Hindlimb muscle (tissue), 1 donor: ENCODE measurements at places on chromosomes 1 and 21. TPM values are rescaled to one million over a fixed set of nuclear protein-coding genes. Genes with fewer than 3 reads are reported as not detected.

The OR2AK2 gene
- polyA plus RNA-seq: not detected

The SLAMF9 gene
- polyA plus RNA-seq: not detected

The TIMM17A gene
- polyA plus RNA-seq: 35.1 TPM

The ID3 gene
- 55.0 TPM for polyA plus RNA-seq

The FNDC10 gene
- polyA plus RNA-seq: 3.0 TPM

The BROX gene
- 23.5 TPM for polyA plus RNA-seq

The CFHR1 gene
- polyA plus RNA-seq: not detected

The RNU1-4 gene
- not detected for polyA plus RNA-seq

The OR2T33 gene
- not detected for polyA plus RNA-seq
